ENCODE measurements at places on chromosomes 5 and 9.

DNA sequence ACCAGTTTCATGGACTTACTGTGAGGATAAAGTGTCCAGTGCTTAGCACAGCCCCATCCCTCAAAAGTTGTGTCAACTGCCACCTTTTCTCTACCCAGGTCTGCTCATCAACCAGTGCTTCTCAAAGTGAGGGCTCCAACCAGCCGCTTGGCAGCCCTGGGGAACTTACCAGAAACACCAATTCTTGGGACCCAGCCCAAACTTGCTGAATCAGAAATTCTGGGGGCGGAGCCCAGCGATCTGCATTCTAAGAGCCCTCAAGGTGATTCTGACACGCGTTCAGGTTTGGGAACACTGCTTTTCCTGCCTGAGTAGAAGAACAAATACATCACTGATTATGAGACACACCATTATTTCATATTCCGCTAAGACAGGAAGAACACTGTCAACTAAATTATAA, 132.0 kb downstream of the NSG2 start:
- DNase-seq: no peak

- no peak for DNase-seq
Observed at GRCh38 chr9:136075881-136076678, 19.0 kb downstream of the NACC2 start.

DNA sequence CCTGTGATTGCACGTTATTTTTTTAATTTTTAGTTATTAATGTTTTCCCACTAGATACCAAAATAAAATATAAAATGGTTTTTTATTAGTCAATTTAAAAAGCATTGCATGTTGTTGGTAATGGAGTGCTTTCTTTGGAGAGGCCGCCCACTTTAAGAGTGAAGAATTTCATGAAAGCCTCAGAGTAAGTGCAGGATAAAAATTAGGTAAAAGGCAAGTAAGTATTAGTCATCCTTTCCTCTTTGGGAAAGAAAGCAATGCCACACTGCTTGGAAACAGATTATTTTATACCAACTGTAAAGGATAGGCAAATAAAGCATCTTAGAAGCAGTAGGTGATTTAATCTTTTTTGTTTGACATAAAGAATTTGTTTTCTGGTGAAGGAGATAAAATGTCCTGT, 62.9 kb downstream of the HSD17B4 start:
- DNase-seq: no peak

DNA sequence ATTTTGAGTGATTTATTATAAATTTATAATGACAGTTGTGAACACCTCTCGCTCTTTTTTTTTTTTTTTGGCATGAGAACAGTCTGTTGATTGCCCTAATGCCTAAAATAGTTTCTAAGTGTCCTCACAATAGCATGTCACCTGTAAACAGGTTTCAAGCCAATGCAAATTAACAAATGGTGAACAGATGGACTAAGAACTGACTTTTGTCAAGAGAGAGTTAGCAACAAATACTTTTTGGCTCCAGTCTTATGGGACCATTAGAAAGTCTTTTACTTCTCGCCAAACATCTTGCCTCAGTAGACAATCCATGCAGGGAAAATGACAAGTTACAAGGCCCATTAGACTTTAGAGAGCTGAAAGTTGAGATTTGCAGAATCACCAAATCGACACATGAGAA, 67.8 kb downstream of the MED27 start:
- no peak for DNase-seq

GRCh38 chr5:10649666-10650380, 86.0 kb downstream of the ANKRD33B start:
- no peak for DNase-seq

DNA sequence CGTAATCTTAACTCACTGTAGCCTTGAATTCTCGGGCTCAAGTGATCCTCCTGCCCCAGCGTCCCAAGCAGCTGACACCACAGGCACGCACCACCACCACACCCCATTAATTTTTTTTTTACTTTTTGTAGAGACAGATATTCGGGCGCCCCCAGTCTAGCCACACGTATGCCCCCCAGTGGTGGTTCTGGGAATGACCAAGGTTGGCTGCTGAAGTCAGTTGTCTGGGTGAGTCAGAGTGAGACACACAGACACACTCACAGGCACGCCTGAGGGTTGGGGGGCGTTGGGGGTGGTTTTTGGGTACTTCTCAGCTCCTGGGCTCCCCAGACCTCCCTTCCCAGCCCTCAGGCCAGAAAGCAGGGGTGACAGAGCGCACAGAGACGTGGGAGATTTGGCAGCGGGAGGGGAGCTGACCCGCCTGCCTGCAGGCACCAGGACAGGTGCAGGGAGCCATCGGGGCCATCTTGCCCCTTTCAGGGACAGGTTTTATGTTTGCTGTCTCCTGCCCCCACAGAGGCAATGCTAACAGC, 4.2 kb upstream of the ENTPD8 start:
- DNase-seq: peak; percentile 83

- no peak for DNase-seq
Observed at GRCh38 chr5:95934207-95934804, 27.3 kb downstream of the ELL2 start.

DNA sequence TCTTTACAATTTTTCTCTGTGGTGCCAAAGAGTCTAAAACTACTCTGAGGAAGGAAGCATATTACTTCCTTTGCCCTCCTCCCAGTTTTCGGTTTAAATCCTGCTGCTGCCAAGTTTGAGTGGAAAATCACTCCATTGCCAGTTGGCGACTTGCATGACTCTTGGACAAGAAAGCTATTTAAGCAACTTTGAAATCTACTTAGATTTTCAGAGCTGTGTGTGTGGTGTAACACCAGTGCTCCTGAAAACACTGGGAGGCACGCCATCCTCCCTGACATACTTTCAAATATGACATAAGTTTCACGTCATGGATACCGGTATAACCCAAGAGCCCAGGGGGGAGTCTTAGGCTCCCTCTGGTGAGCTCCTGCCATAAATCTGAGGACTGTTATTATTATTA, 83.5 kb upstream of the RIOK2 start:
- DNase-seq: no peak

- DNase-seq: no peak
Observed at GRCh38 chr9:70614786-70615463, 200.5 kb upstream of the KLF9 start.

DNA sequence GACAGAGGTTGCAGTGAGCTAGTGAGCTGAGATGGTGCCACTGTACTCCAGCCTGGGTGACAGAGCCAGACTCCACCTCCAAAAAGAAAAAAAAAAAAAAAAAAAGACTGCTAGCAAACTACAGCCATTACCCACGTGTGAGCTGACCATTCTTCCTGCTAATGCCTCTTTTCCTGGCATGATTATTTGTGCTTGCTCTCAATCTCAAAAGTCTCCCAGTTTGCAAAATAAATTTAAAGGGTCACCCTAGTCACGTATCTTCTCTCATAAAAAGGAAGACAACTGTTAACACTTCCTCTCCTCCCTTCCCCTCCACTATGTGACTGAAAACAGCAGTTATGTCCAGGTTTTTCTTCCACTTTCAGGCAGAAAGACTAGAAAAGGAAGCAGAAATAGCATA, 37.2 kb downstream of the TRIM36 start:
- no peak for DNase-seq

GRCh38 chr9:132562306-132562573, 20.2 kb upstream of the BARHL1 start:
- no peak for DNase-seq

DNA sequence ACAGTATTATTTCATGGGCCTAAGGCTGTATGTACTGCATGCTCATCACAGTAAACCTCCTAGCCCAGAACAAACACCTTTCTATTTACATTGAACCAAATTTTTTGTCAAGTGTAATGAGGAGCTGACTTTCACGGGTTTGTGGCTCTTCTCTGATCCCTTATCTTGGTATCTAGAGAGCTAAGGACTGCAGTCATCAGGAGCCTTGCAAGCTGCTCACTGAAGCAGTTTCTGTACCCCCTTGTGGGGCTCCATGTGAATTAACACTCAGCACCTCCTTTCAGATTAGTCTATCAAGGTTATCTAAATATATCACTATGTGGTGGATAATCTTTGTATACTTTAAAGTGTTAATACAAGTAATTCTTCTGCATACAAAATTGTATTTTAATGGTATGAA, 108.2 kb downstream of the AUH start:
- no peak for DNase-seq

- DNase-seq: no peak
Observed at GRCh38 chr5:174335682-174336364, 290.3 kb downstream of the NSG2 start.

GRCh38 chr5:179793468-179794139, at the start of gene LTC4S:
TSS of gene LTC4S (plus strand) at chr5:179793986. CDS start at chr5:179794081, 95 bp downstream.
- DNase-seq: no peak

GRCh38 chr5:53180991-53181390, 71.4 kb upstream of the MOCS2 start:
- no peak for DNase-seq

DNA sequence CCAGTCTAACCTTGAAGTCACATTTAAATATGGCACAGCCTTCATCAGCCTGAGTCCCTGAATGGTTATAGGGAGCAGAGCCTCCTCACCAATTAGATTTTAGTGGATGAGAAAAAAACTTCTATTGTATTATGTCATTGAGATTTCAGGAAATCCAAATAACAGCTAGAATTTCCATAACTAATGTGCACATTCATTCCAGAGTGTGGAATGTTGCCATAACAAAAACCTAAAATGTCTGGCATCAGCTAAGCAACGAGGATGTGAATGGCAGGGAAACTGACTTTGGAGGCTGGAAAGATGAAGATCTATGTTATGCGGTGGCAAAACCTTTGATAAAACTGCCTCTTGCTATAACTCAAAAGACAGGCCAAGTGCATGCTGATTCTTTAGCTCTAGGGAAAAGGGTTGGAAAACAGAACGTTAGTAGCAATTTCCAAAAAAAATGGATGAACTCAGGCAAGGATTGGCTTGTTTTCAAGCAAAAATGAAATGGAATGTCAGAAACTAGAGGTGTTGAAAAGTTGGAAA, 91.3 kb upstream of the NFIB start:
- no peak for DNase-seq

- no peak for DNase-seq
Observed at GRCh38 chr5:40378396-40379177, 301.1 kb upstream of the PTGER4 start.

DNA sequence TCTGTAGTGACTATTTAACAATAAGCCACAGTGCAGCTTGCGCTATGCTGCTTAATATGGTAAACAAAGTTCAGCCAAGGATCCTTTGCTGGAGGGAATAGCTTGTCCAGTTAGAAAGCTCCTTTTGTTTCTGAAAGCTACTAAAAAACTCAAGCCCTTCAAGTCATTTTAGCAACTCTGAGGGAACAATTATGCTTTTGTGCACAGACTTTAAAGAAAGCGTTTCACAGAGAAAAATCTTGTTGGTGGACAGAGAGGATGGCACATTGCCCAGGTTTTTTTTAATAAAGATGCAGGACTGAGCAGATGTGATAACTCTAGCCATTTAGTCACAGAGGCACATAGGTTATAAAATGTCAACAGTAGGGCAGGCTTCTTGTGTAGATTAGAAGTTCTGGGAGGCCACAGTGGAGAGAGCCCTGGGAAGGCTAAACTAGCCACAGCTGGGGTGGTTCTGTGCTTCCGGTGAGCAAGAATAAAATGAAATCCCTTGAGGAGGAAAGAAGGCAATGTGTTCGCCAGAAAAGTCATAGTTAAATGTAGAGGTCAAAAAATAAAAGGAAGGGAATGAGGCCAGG, 63.4 kb downstream of the ALDH7A1 start:
- DNase-seq: no peak

All from activated CD4-positive, alpha-beta T cell treated with anti-CD3 and anti-CD28 coated beads for 24 hours (primary cell).